ENCODE measurements at places on chromosomes 2 and 18.
A peak's percentile ranks its signal among the peaks of the same experiment; 100 is the strongest.

DNA sequence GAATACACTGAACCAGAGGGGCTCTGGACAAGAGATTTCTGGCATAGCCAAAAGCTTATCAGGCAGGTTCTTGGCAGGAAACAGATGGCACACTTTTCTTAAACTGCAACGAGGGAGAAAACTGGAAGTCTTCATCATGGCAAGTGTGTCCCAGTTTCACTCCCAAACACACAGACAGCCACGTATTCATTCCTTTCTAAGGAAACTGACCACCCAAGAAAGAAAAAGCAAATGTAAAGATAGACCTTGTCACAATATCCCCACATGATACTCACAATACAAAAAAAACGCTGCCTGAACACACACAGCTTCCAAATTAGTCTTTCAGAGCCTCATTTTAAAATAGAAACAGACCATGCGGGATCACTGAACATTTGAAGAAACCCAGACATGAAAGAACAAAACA is 40.6 kb upstream of the RTTN start:
- no peak for DNase-seq

- no peak for DNase-seq
Observed at GRCh38 chr2:237558961-237559641, 7.3 kb upstream of the PRLH start.

DNA sequence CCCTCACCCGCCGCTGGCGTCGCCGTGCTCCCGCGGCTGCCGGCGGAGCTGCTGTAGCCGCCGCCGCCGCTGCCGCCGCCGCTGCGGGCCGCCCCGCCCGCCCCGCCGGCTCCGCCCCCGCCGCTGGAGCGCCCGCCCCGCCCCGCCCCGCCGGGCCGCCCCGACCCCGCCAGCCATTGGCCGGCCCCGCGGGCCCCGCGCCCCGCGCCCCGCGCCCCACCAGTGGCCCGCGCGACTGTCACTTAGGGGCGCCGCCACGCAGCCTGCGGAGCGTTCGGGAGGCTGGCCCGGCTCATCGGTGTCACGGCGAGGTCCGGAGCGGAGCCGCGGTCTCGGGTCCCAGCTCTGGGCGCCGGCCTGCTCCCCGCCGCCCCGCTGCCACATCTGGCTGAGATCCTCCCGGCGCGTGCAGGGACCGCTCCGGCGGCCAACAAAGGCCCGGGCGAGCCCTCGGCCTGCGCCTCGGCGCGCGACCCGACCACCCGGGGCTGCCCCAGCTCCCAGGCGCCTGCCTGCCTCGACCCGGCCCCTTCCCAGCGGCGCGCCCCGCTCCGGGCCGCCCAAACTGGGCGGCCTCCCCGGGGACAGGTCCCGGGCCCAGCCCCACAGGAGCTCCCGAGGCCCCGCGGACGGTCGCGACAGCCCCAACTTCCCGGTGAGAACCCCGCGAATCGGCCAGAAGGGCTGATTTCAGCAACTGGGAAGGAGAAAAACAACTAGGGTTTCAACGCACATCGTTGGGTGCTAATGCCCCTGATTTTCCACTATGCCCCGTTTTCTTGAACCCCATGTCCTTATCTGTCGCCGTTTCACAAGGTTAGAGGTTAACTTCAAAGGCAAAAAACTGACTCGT is at the start of gene MGAT4A:
Gene MGAT4A, minus strand, starts transcription at position 92 of the 853 bp plus-strand sequence. CDS start 4,800 bp downstream, outside the sequence.
- peak; percentile 79 for DNase-seq

GRCh38 chr2:8524388-8524787 is 157.5 kb upstream of the ID2 start:
- no peak for DNase-seq

GRCh38 chr2:77737236-77737635 is 215.1 kb upstream of the LRRTM4 start:
- DNase-seq = no peak

DNA sequence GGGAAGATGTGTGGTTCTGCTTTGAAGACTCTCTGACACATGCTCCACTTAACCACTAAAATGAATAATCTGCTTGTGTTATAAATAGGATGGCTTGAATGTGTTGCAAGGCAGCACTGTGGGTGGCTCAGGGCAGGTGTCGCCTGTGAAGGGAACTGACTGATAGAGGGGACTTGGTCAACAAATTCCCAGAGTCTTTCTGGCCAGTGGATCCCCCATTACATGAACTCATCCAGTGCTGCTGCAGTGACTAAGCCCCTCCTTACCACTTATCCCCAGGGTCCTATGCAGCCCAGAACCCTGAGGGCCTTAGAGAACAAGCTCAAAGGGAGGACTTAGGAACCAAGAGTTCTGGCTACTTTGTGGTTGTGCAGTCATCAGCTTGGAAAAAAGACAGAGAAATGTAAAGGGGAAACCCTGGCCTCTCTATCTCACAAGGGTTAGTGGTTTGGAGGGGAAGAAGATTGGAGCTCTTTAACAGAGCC is 226.2 kb upstream of the TNP1 start:
- DNase-seq = no peak

DNA sequence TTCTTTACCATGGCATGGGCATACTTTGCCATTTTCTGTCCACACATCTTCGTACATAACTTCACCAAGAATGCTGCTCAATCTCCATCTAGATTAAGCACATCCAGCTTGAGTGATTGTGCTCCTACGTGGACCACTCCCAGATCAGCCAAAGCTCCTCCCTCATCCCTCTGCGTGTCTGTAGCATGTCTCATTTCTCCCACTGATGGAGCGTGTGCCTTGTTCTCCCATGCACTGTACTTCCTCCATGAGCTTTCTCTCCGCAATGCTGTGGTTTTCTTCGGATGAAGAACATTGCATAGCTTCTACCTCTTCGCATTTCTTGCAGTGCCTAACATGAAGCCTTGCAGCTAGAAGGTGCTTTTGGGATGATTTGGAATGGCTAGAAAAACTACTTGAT is 13.5 kb downstream of the CCL20 start:
- no peak for DNase-seq

DNA sequence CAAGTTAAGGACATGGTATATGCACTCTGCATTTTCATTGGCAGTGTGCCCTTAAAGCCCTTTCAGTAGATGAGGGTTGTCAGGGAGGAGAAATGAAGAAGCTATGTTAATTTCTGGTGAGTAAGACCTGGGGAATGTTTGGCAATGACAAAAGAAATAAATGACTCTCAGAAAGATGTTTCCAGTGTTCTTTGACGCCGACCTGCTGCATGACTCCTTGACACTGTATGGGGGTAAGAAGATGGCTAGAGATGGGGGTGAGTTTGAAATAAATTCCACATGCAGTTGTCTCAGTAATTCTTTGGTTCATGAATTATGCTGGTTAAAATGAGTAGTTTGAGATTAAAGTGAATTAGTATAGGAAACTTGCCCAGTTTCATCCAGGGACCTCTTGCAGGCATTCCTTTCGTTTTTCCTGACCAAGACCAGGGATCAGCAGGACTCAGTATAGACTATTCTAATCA is 5.9 kb downstream of the CCDC121 start:
- no peak for DNase-seq

GRCh38 chr2:62202019-62202722 is 6.3 kb downstream of the B3GNT2 start:
- DNase-seq = no peak

DNA sequence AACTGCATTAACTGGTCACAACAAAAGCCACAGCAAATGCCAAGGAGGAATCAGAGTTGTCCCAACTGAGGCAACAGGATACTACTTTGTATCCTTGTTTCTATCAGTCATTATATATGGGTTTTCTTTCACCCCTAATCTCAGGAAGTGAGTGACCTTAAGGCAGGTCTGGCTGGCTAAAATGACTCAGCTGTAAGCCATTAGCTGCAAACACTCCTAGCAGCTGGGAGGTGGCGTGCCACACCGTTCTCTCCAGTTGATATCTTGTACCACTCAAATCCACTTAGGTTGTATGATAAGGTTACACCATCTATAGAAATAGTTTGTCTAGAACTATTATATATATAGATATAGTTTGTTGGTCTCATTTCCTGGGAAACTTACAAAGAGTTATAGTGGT is 171.1 kb upstream of the MC4R start:
- no peak for DNase-seq

- no peak for DNase-seq
Observed at GRCh38 chr18:65429601-65430000, 321.2 kb upstream of the CDH7 start.

DNA sequence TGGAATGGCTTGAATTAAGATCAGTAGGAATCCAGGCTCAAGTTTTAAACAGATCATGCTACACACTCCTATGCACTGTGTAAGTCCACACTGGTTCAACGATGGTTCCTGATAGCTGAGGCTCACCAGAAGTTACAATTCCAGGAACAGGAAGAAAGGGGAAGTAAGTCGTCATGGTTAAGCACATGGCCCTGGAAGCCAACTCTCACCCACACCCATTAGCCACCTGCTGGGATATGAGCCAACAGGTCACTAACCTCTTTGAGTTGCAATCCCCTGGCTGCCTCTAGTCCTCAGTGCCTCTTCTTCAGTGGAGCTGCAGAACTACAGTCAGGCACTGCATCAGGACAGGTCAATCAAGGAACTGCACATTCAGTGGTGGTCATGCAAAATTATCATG is 133.5 kb downstream of the TMEM182 start:
- no peak for DNase-seq

- DNase-seq = no peak
Observed at GRCh38 chr18:48925491-48925780, 25.3 kb downstream of the SMAD7 start.

DNA sequence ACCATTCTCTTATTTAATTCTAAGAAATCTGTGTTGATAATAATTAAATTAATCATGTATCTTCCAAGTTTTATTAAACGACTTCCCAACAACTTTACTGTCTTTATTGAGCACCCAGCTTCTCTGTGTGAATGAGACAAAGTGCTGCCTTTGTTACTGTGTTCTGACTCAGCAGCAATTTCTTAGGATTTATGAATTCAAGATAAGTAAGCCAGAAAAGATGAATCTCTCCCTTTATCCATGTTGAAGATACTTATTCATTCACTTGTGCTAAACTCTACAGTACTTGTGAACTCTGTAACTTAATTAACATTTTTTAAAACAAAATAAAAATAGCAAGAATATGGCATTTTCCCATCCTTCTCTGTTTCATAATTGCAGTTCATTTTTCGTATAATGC is 1403.3 kb upstream of the DDX18 start:
- DNase-seq = no peak

DNA sequence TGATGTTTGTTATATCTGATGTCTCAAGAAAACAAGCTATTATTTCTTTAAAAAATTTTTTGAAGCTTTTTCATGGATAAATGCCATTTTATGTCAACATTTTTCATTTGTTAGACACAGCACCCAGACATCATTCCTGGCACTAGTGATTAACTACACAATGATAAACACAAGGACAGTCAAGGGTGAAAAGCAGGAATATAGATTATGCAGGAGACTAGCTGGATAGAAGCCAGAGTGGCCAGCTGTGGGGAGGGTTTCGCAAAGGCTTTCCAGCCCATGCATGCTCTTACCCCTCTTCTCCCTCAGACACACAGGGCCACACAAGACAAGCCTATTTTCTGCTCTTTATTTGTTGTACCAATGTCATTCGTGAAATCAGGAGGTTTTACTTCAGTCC is 127.1 kb upstream of the TTC39C start:
- DNase-seq = no peak

DNA sequence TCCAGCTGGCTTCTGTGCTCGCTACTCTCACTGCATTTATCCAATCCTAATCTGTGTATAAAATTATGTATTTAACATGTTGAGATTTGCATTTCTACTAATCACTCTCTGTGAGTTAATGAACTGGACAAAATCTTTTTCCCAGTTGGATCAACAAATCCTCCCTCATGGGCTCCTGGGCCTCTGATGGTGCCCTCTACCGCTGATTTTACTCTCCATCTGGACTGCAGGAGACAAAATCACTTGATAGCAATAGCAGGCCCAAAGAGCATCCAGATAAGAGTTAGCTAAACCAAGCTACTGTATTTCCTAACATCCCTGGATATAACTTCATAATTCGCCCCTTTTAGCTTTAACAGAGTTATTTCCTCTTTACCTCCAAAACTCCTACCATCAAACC is 14.4 kb downstream of the REG3G start:
- no peak for DNase-seq

GRCh38 chr2:25309402-25309801 is 32.3 kb downstream of the DNMT3A start:
- peak; percentile 38 for DNase-seq

- no peak for DNase-seq
Observed at GRCh38 chr2:145023334-145023934, 503.5 kb upstream of the ZEB2 start.

DNA sequence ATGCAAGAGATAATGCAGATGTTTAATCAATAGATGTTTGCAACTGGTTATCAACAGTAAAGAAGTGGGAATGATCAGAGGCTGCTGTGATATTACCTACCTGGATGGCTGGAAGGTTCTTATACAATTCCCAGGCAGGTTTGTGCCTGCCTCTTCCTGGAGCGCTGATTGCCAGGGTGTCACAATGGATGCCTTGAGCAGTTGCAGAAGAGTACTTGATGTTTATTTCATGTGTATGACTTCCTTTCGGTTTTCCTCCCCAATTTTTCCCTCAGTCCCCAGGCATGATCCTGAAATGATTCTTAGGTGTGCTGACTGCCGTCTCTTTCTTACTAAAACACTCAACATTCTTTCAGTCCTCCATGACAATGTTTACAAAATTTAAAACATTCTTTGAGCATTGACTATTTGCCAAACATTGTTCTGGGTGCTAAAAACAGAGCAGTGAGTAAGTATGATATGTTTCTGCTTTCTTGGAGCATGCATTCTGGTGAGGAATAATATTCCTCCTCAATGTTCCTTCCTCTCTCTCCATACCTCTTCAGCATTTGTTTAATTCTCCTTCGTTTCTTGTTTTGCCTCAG is 416.6 kb upstream of the TRIB2 start:
- DNase-seq = no peak

GRCh38 chr2:197805715-197806633 is 1.6 kb downstream of the PLCL1 start:
- no peak for DNase-seq

DNA sequence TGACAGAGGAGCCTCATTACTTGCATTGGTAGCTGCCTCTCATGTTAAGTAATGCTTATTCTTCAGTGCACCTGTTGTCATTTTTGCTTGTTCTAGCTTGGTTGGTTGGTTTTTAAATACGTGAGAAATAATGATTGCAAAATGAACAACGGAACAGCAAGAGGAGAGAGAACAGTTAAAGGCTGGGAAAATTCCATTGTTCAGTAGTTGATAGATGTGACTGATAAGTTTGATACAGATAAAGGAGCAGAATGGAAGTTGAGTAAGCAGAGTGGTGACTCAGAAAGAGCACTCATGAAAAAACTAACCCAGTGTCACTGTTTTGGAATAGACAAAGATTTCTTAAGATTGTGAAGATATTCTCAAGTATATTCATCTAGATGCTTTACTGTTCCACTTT is 50.5 kb downstream of the MTA3 start:
- no peak for DNase-seq

- no peak for DNase-seq
Observed at GRCh38 chr2:3527886-3528785, 8.8 kb upstream of the ADI1 start.

DNA sequence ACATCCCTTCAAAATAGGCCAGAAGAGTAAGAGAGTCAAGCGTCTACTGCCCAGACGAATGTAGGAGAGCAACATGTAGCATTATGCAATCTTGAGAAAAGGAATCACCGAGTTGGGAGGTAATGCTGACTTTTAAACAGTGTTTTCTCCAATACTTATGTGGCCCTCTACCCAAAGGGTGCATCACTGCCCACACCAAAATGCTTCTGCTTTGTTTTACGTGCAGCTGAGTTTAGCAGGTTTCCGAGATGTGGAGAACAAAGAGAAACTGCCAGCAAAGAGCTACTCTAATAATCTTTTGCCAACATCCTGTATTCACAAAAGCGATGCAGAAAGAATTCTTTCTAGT is 63.4 kb upstream of the ZEB2 start:
- no peak for DNase-seq

- no peak for DNase-seq
Observed at GRCh38 chr2:227614246-227614645, 394 bp downstream of the SCYGR3 start.

- no peak for DNase-seq
Observed at GRCh38 chr18:50527636-50528307, 32.1 kb upstream of the MAPK4 start.
